ENCODE measurements at places on chromosomes 4 and X.

DNA sequence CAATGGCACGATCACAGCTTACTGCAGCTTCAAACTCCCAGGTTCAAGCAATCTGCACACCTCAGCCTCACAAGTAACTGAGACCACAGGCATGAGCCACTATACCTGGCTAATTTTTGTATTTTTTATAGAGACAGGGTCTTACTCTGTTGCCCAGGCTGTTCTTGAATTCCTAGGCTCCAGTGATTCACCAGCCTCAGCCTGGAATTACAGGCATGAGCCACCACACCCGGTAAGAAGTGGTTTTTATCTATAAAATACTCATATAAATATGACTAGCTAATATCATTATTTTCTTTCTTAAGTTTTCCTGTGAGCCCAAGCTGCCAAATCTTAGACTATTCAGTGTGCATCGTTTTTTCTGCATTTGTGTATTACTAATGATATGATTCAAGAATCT is 4.4 kb downstream of the SCFD2 start:
- no peak for DNase-seq

DNA sequence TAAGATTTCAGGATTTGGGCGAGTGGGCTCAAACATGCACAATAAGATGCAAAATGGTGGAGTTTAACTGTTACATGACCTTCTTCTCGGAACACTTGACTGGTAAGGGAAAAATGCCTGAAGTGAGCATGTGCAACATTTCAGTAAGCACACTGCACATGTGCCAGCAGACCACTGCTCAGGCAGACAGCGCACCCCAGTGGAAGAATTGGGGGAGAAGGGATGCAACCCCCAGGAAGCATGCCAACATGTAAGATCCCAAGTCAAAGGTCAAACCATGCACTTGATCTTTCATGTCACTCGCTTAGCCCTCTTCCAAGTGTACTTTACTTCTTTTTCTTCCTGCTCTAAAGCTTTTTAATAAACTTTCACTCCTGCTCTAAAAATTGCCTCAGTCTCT is 256.3 kb downstream of the CENPC start:
- no peak for DNase-seq

DNA sequence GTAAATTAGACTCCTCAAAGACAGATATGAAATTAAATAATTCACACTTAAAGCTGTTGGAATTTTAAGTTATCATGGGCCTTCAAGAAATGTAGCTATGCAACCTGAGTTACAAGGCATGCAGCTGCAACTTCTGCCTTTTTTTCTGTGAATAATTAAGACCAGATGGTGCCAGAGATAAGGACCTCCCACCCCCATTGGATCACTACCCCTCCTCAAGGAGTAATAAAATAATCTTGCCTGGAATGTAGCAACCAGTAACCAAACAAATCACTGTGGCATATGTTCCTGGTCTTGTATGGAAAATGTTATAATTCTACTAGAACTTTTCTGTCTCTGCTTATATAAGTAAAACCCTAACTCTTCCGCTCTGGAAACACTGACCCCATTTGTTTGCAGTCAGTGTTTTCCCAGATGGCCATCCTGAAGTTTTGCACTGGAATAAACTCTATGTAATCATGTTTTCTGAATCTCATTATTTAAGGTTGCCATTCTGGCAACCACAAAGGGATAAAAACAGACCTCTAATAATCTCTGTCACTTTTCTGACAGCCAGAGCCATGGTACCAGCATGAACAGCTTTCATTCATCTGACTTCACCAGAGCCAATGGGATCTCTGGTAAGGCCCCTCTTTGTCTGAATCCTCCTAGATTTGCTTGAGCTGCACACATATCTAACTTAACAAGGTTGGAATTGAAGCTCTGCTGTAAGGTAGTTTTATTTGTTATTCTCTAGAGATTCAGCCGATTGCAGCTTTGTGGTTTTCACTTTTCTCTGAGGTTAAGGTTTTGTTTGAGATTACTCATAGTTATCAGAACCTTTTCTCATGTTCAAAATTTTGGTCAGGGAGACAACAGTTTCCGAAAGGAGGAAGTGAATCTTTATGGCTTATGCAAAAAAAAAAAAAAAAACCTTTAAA is 274.6 kb downstream of the NAF1 start:
- no peak for DNase-seq

- DNase-seq = no peak
Measured at GRCh38 chr4:1418494-1419285, 12.4 kb upstream of the NKX1-1 start.

Data from CD4-positive, alpha-beta T cell treated with Interleukin-15 for 1 hour (primary cell).